Coronary artery (tissue), 2 donors: ENCODE measurements at places on chromosomes 2 and 18.

DNA sequence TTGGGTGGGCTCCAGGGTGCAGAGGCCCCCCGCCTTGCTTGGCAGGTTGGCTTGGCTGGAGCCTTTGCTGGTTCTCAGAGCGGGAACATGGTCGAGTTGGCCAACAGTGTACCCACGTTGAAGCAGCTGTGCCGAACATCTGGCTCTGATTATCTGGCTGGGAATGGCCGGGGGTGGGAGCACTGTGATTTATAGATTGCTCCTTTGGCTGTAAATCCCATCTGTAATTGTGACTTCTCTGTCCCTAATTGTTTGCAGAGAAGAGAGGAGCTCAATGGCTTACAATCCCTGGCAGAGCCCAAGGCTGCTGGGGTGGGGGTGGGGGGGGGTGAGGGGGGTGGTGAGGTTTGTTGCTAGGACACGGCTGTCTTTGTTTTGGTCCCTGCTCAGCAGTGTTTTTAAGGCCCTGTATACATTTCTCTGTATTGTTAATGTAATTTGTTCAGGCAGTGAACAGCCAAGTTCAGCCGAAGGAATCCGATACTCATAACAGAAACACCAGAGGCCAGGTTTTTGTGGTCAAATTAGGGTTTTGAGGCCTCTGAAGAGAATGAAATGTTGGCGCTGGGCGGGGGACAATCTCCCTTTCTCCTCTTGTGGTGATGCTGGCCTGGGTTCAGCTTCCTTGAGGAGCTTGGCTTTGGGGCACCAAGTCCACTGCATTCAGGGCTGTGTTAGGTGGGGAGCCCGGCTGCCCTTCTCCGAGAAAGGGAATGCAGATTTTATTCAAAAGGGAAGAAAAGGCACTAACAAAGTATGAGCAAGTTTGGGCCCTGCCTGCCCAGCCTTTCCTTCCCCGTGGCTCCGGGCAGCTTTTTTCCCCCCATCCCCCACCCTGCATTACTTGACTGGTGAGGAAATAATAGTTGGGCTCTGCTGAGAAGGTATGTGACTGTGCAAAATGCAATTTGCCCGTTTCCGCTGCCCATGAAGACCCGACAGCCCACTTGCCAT is 82.5 kb downstream of the TCF7L1 start:
- no peak for DNase-seq

- DNase-seq = peak; percentile 95
These were observed 416 bp downstream of the SEH1L start for GRCh38 chr18:12948050-12948804.

- no peak for DNase-seq
These were observed 64.9 kb upstream of the WIPF1 start for GRCh38 chr2:174662459-174662858.

DNA sequence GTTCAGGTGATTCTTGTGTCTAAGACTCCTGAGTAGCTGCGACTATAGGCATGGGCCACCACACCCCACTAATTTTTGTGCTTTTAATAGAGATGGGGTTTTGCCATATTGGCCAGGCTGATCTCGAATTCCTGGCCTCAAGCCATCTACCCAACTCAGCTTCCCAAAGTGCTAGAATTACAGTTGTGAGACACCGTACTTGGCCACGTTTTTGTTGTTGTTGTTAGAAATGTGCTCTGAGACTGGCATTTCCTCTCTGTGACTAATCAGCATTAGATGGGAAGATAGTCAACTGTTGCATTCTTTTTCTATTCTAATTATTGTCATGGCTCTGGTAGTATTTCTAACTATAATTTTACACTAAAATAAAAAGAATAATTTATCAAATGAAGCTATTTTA is 191.7 kb downstream of the CAMKMT start:
- DNase-seq = no peak

GRCh38 chr18:61714421-61714820 is 178.4 kb downstream of the RNF152 start:
- DNase-seq = no peak

- no peak for DNase-seq
These were observed 35.3 kb downstream of the SH3RF3 start for GRCh38 chr2:109164311-109164710.

DNA sequence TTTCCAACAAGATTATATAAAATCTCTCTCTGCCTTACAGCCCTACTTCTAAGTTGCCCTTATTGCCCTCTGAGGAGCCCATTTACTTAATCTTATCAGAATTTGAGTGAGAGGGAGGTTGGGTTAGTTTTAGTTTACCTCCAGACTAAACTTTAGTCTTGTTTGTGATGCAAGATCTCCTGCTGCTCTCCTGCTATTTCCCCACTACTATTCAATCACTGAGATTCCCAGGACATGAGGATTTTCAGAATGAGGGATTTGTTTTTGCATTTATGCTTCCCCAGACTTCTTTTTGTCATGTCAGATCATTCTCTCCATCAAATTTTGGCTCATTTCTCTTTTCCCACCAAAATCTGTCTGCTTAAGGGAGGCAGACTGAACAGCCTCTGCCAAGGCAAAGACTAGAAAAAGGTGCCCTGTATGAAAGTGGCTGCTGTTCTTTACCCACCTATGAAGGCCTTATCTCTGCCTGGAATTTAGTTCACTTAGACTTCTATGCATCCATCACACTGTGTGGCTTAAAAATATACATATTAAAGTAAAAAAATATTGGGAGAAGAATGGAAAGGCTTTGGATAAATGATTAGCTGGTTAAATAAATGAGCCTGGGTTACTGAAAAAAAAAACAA is 401.3 kb downstream of the PID1 start:
- no peak for DNase-seq
